Mesenteric fat pad (tissue), 1 donor: ENCODE measurements at places on chromosomes 5 and 9. TPM values are rescaled to one million over a fixed set of nuclear protein-coding genes. Genes with fewer than 3 reads are reported as not detected.

EIF4E1B gene
- total RNA-seq = not detected

ANKRD18A gene
- total RNA-seq = not detected

IARS1 gene
- total RNA-seq = 96.7 TPM

TLX3 gene
- not detected for total RNA-seq

PLCXD3 gene
- total RNA-seq = 2.4 TPM

NPDC1 gene
- total RNA-seq = 95.3 TPM

IL3 gene
- total RNA-seq = not detected

LEAP2 gene
- total RNA-seq = 1.2 TPM

BTNL8 gene
- 0.96 TPM for total RNA-seq

CATSPER3 gene
- total RNA-seq = 0.61 TPM

BARHL1 gene
- not detected for total RNA-seq

INSYN2B gene
- total RNA-seq = 0.84 TPM

DNA sequence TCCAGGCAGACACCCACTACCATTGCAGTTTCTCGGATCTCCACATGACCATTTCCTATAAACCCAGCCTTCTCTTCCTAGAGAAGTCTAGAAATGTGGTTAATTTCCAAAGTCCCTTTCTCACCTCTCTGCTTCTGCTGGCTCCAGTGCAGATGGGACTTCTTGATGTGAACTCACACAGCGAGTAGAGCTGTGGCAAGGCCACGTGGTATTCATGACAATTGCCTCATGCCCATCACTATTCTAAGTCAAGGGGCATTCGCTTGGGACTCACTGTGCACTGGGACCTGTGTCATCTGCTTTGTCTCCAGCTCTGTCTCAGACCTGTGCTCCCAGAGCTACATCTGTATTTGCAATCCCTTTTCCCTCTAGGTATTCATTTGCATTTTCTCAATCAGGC is 6.2 kb downstream of the CD180 start:
- DNase-seq = no peak

- DNase-seq = peak; percentile 91
Measured at GRCh38 chr5:150589862-150590601, 50.4 kb upstream of the SYNPO start.

GRCh38 chr9:22342491-22343217 is 104.0 kb upstream of the DMRTA1 start:
- DNase-seq = no peak

DNA sequence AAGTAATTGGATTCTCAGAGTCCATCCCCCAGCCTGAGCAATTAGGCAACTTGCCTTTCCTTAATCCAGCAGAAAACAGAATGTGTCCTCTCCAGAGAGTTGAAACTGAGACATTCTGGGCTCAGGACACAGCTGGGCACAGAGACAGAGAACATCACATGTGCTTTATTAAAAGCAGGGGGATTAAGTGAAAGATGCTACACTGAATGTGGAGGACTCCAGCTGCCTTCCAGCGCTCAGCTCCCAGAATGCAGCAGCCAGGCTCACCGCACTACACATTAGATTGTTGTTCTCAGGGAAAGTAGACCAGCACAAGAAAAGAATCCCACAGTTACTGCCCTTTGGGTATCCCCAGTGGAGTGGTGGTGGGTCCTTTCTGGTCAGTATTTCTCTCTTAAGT is 141.6 kb upstream of the IL12B start:
- DNase-seq = no peak

DNA sequence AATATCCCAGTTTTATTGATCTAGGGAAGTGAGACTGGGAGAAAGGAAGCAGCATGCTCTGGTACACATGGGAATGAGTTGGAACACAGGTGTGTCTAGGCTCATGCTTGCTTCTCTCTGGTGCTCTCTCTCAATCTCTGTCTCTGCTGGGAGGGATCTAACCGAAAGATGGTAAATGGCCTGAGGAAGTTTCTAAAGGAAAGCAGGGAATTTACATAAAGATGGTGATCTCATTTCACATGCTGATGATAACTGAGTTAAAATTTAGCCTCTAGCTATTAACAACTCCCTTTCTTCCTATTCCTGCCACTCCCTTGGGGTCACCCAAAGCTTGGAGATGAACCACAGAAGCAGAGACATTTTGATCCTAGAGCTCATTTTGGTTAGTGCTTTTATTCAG is 436.2 kb downstream of the SH3GL2 start:
- DNase-seq = no peak

- DNase-seq = no peak
Measured at GRCh38 chr5:113425909-113426308, 8.9 kb downstream of the TSSK1B start.

- no peak for DNase-seq
Measured at GRCh38 chr9:104743376-104743985, 4.0 kb upstream of the NIPSNAP3A start.

GRCh38 chr9:35976726-35977125 is 18.8 kb upstream of the OR2S2 start:
- no peak for DNase-seq

DNA sequence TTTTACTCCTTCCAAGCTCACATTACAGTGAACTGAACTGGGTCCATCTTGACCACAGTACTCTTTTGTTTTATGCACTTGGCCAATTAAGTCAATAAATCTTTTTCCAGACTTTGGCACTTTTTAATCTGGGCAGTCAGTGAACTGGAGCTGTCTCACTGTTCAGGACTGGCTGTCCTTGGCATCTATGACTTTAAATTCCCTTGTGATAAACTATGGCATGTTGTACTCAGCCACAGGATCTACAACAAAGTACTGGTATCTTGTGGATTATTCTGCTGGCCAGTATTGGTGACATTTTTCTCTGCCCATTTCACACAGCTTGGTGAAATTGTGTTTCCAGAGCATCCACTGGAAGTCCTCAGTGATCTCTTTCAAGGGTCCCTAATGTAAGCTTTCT is 1144.8 kb upstream of the SEMA6A start:
- DNase-seq = no peak

DNA sequence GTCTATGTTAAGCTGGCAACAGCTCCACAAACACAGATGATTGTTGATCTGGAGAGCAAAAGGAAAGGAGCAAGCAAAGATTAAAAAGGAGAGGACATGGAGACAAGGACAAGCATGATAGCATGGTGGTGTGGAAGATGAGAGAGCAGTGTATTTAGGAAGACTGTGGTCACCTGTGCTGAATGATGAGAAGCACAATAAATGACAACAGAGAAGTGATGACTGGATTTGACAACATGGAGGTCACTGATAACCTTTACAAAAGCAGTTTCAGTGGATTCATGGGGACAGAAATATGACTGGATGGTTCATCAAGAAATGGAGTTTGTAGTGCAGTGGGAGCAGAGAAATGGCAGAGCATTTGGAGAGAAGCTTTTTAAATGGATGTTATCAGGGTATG is 20.2 kb downstream of the TTC33 start:
- DNase-seq = no peak

DNA sequence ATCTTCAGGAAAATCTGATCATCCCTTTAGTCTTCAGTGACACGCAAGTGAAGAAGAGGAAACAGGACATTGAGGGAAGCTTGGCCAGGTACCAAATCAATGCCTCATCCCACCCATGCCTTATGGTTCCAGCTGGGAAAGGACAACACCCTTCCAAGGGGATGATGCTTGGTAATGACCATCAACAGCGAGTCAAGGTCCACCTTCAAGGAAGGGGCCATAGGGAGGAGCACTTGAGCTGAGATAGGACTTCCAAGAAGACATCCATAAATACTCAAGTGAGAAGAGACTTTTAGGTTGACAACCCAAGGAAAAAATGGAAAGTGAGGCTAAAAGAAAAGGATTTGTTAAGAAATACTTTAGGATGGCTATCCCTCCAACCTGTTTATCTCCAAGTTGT is 27.1 kb upstream of the GAS1 start:
- DNase-seq = no peak

DNA sequence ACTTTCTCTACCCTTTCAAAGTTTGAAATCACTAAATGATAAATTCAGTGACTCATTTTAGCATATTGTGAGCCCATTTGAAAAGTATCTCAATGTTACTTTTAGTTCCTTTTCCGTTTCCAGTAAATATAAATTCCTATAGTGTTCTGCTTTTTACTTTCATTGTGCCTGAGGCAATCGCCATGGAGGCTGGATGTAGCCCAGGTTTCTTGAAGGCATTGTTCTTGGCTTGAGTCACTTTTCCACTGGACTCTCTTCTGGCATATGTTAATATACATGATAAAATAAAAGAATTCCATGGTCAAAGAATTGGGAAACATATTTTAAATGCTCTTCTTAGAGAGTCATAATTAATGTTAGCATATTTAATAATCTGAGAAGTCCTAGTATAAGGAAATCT is 327.0 kb downstream of the IZUMO3 start:
- DNase-seq = no peak

DNA sequence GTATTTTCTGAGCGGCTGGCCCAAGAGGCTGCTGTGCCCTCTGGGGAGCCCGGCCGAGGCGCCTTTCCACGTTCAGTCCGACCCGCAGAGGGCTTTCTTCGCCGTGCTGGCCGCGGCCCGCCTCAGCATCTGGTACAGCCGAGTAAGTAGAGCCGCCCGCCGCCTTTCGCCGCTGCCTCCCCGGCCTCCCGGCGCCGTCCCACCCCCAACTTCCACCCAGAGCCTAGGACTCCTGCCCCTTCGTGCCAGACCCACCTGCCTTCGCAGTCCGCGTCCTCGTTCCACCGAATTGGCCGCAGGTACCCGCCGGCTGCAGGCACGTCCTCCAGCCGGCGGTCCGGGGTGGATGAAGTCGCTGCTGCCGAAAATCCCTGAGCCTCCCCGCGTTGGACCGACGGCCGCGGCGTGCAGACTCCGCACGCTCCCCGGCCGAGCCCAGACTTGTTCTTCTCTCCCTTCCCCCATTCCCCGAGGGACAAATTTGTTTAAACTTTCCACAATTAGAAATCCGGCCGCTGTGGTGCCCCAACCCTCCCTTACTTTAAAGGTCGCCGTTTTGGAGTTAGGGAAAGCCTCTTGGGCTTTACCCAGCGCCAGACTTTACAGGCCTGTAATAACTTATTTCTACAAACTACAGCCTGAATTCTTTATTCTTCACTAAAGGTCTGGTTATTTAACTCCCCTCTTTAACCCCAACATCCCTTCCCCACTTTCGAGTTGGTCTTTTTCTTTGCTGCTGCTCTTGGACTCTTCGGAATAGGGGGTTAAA is 589 bp downstream of the RIC1 start:
- no peak for DNase-seq

DNA sequence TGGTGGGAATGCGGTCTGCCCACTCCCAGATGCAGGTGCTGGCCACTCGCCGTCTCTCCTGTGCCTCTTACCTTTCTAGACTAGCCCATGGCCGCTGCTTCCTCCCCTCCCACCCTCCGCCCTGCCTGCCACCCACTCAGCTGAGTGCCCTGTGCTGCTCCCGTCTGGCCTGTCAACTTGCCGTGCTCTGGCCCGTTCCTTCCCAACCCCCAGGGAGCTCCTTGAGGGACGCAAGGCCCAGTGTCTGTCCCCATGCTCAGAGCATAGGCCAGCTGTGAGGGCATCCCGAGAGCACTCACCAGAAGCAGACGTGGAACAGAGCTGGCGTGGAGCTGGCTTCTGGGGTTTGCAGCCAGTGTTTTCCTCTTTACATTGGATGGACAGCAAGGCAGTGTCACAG is 20.2 kb downstream of the HNRNPH1 start:
- peak; percentile 45 for DNase-seq

DNA sequence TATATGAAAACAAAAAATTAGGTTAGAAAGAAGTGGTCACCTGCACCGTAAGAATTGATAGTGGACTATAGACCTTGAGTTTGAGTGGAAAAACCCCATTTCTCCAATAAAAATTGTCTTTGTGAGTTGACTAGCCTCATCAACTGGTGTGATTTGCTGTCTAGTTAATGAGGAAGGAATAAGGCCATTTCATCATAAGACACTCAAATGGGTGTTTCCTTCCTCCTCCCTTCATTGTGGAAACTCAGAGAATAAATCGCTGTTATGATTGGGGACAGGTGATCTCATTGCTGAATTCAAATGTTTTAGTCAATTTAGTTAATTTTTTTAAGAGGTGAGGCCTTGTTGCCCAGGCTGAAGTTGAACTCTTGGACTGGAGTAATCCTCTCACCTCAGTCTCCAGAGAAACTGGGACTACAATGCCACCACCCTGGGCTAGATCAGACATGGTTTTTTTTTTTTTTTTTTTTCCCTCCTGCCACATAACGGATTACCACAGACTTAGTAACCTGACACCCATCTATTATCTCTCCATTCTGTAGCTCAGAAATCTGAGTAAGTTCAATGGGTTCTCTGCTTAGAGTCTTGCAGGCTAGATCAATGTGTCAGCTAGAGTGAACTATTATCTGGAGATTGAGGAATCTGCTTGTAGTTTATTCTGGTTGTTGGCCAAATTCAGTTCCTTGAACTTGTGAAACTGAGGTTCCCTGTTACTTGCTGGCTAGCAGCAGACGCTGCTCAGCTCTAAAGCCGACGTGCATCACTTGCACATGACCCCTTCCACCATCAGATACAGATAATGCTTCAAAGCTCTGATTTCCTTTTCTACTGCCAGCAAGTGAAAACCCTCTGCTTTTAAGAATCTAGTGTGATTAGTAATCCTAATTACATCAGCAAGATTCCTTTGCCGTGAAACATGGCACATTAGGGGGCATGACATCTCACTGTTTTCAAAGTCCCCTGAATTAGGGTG is 663.8 kb upstream of the CDH9 start:
- DNase-seq = no peak

GRCh38 chr9:81637276-81637675 is 52.1 kb downstream of the TLE1 start:
- DNase-seq = no peak

DNA sequence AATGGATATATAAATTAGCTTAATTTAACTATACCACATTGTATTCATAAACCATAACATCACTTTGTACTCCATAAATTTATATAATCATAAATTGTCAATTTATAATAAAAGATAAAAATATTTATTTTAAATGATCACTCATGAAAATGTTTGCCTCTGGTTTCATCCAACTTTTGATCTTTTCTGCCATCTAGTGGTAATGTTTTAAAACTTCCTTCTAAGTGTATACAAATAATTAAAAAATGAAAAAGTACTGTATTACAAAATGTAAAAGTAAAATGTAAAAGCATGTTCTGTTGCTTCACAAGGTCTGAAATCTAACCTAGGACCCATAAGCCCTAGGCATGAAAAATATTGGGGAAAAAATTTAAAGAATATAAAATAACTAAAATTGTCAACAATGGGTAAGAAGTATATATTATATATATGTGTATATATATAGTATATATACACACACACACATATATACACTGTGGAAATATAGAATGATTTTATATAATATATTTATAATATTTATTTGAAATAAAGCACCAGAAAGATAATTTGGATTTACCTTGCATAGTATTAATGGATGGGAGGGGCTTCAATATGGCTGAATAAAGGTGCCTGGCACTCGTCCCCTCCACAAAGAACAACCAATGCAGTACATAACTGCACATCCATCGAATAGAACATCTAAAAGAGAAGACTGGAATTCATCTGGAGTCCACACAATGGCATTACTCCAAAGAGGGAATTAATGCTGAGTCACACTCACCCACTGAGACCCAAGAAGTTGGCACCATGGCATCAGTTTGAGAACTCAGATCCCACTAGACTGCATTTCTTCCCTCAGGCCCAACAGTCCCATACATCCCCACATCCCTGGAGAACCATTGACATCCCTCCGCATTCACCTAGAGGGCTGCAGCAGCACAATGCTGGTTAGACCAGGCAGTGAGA is 32.5 kb downstream of the ANXA1 start:
- DNase-seq = no peak

GRCh38 chr5:58544926-58545325 is 37.9 kb upstream of the RAB3C start:
- DNase-seq = no peak
